ENCODE measurements at places on chromosomes 6 and 20.

DNA sequence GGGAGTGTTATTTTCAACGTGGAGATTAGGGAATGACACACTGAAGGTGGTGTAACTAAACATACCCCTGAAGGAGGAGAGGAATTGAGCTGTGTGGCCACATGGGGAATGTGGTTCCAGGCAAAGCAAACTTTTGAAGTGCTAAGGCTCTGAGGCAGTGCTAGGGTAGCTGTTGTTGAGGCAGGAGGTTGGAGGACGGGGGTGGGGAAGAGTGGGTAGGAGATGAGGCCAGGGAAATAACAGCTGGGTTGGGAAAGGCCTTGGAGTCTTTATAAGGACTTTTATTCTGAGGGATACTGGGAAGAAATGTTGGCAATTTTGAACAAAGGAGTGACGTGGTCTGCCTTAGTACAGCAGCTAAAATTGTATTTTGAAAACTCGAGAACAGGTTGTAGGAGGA lies 13.0 kb downstream of the RPRD1B start:
- DNase-seq, result no peak

GRCh38 chr6:15950962-15951569 lies 177.8 kb upstream of the MYLIP start:
- DNase-seq, result no peak

GRCh38 chr6:3377536-3378397 lies 79.1 kb downstream of the SLC22A23 start:
- DNase-seq, result no peak

GRCh38 chr6:115631028-115631427 lies 429.7 kb downstream of the FRK start:
- no peak for DNase-seq

DNA sequence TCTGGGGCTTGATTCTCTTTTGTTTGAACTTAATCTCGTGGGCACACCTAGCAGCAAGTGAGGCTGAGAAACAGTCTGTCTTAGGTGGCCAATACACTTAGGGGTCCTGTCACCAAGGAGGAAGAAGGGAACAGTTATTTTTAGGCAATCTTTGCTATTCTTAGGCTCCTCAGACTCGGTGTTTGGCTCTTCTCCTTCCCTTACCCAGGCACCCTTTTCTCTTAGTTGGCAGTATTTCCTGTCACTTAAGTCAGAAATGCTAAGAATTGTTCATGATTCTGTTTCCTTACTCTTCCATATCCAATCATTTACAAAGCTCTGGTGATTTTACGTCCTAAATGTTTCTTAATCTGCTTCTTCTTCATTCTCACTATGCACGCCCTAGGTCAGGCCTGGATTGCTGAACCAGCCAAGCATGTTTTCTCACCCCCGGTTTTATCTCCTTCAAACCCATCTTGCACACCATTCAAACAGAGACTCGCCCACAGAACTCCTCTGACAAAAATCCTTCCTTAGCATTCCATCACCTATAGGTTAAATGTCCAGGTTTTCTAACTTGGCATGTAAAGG lies 45.2 kb upstream of the TMEM217 start:
- DNase-seq, result no peak

DNA sequence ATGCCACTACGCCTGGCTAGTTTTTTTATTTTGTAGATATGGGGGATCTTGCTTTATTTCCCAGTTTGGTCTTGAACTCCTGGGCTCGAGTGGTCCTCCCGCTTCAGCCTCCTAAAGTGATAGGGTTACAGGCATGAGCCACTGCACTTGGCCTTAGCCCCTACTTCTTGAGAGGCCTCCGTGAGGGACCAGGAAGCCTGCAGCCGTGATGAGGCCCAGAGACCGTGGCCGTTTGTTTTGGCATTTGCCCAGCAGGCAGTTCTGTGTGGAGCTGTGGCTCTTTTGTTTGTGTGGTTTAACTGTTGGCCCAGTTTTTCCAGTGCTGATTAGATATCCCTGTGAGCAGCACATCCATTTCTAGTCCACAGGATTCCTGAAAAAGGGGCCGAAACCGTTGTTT lies 39.8 kb downstream of the SRSF3 start:
- DNase-seq, result no peak

Data from activated T-helper 1 cell treated with anti-CD3 and anti-CD28 coated beads, Interleukin-12 subunit alpha, Interleukin-12 subunit beta, Interleukin-2, Interleukin-4 antibody, amounts not matched to agents 30 ng/mL and 10 ng/mL and 1 ng/mL, durations not matched to agents 14 hours and 24 hours and 36 hours (primary cell).